ENCODE measurements at places on chromosomes 3 and 15.
A peak's percentile ranks its signal among the peaks of the same experiment; 100 is the strongest.

GRCh38 chr3:196288141-196288460 lies 575 bp upstream of the PCYT1A start:
- no peak for DNase-seq

DNA sequence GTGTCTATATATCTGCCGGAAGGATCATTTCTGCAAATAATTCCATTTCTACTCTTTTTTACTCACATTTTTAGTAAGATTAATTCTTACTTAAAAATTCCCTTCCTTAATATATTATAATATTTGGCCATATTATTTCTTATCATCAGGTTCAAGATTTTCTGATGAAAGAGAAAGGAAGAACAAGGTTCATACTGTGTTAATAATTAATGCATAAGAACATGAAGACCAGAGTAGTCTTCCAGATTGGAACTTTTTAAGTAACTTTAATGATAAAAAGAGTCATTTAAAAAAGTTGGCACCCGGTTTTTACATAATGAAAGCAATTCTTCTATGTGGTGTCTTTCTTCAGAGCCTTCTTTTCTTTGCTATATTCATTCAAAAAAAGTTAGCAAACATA lies 590 bp downstream of the ACKR4 start:
- no peak for DNase-seq

DNA sequence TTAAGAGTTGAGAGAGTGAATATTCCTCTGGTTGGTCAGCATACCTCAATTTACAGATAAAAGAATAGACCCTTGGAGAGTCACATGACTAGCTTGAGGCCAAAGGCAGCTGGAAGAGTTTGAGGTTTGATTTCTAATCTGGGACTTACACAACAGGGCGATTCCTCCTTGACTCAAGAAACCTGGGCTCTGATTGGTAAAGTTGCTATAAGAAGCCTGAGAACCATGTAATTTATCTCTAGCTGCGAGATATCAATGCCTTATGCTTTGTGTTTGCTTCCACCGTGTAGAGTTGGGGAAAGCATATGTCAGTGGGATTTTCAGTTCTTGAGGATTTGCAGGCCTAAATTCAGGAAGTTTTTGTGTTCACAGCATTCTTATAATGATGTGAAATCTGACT lies 206.0 kb downstream of the KLHL25 start:
- DNase-seq, result no peak

DNA sequence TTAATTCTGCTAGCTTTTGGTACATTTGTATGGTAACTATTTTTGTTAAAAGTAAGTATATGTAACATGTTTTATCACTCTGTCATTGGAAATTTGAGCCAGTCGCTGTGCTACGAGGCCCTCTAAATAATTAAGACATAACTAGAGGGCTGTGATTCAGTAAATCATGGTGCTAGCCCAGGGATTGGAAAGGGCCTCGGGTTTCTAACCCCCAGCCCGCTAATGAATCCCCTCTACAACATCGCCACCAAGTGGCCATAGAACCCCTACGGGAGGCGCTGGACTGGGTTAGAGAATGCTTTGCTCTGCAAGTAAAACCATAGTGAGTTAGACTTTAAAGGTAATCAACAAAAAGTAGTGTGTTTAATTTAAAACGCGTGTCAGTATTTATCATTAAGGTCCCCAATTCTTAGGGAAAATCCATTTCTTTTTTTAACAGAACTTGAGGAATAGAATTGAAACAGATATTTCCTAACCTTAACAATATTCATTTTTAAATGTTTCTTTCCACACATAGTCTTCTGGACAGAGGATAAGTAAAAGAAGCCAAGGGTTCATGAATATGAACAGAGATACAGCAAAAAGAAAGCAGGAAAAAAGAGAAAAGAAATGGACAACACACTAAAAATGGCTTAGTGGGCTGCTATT lies 744.7 kb downstream of the EPHA3 start:
- no peak for DNase-seq

GRCh38 chr3:115692887-115693524 lies 69.7 kb downstream of the GAP43 start:
- peak; percentile 32 for DNase-seq

- no peak for DNase-seq
Measured at GRCh38 chr15:74505837-74506514, 35.0 kb upstream of the ARID3B start.

GRCh38 chr15:94875550-94875949 lies 644.2 kb downstream of the MCTP2 start:
- no peak for DNase-seq

GRCh38 chr3:189985948-189986347 lies 134.7 kb downstream of the P3H2 start:
- no peak for DNase-seq

DNA sequence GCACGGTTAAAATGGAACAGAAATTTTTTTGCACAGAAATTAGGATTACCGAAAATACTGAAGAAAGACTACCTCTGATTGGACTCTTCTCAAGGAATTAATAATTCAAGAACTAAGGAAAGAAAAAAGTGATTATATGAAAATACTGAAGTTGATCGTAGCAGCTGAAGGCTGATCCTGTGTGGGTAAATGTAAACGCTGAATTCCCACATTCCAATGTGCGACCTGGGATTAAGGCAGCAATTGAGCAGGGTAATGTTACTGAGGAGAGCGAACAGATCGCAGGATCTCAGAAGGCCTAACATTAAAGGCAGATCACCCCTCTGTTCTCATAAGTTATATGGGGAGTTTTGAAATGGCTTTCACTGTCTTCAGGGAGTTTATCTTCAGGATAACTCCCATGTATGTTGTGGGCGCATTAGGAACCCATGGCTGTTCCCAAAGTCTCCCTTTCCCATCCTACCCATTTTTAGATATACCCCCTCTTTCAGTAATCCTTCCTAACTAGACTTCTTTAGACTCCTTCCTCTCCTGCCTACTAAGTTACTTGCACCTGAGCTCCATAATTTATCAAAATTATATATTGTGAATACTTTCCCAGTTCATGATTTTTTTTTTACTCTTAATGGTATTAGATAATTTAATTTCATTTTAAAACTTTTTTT lies 1.0 kb upstream of the UBL7 start:
- no peak for DNase-seq

GRCh38 chr3:127478922-127479321 lies 111.6 kb downstream of the TPRA1 start:
- no peak for DNase-seq

GRCh38 chr3:38533285-38533976 lies 37.3 kb downstream of the EXOG start:
- DNase-seq, result no peak

GRCh38 chr15:44501768-44502366 lies 35.1 kb upstream of the EIF3J start:
- DNase-seq, result no peak

DNA sequence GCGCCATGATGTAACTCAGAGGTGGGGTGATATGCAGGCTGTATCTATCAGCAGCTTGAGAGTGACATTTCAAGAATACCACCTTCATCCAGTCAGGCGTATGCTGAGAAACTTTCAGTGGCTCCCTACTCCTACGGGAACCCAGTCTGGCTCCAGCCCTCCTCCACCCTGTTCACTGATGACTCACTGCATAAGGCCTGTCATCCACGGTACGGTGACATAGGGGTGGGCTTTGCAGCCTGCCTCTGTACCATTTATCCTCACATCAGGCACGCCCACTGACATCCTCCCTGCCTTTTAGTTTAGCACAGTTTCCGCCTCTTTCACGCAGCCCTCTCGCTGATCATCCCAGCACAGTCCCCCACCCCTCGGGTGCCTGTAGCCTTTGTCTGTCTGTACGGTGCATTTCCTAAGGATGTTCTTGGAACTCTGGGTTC lies 11.7 kb downstream of the PXYLP1 start:
- DNase-seq, result peak; percentile 27

GRCh38 chr3:43023746-43024145 lies 44.6 kb downstream of the GASK1A start:
- DNase-seq, result no peak

DNA sequence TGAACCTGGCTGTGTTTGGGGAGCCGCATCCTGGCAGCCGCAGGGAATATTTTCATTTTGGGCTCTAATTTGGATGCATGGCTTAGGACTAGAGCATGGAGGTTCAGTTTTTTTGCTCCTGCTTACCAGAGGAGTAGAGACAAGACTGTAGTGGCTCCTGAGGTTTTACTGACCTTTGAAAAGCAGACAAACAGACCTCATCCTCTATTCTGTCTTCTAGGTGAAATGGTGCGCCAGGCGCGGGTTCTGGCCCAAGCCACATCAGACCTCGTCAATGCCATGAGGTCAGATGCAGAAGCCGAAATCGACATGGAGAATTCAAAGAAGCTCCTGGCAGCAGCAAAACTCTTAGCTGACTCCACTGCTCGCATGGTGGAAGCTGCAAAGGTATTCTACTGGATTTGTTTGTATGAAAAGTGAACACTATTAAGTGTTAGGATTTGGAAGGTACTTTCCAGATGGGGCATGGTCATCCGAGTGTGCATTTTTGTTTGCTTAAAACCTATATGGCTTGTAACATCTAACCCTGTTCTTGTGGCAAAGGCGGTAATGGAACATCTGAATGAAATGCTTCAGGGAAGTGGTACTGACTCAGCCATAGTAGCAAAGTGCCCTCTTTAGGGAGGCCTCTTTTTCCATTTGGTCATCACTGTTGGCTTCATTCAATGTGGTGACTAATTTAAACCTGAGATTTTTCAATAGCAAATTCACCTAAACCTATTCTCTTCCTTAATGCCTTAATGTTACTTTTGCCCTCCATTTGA lies 330.7 kb upstream of the TPM1 start:
- no peak for DNase-seq

DNA sequence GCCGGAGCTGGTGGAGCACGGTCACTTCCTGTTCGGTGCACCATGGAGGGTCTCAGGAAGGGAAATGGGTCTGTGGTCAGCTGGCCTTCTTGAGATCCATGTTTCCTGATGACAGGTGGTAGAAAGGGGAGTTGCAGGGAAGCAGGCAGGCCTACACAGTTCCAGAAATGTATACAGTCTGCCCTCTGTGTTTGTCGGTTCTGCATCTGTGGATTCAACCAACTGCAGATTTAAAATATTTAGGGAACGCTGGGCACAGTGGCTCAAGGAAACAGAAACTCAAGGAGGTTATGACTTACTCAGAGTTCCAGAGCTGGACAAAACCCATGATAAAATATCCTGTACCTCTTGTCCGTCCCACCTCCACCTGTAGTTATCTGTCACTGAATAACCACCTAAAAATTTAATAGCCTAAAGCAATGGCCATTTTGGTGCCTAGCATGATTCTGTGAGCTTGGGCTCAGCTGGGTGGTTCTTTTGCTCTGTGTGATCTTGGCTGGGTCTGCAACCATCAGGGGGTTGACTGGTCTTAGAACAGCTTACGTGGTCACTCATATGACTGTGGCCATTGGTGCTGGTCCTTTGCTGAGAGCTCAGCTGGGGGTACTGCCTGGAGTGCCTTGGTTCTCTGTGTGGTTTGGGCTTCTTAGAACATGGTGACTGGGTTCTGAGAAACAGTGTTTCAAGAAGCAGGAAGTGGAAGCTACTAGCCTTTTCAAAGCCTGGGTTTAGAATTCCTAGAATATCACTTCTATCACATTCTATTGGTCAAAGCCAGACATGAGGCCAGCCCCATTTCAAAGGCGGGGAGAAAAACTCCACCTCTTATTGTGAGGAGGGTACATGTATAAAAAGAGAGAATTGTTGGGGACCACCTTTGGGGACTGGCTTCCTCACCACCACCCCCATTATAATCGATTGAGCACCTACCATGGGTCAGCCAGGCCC lies 239.7 kb upstream of the BHLHE40 start:
- DNase-seq, result no peak

DNA sequence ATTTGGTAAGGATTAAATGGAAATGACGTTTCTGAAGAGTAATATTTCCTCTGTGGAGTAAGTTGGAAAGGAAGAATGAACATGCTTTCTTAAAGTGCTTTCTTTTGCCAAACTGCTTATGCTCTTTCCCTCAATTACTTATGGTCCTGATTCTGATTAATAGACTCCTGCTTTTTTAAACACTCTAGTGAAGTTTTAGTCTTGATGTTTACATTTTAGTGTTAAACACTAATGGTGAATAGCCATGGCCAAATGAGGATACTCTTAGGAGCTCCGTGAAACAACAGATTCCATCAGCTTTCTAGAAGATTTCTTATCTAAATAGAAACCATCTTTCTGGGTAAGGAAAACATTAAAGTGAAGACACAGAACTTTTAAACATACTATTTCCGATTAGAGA lies 117.6 kb downstream of the P3H2 start:
- no peak for DNase-seq

DNA sequence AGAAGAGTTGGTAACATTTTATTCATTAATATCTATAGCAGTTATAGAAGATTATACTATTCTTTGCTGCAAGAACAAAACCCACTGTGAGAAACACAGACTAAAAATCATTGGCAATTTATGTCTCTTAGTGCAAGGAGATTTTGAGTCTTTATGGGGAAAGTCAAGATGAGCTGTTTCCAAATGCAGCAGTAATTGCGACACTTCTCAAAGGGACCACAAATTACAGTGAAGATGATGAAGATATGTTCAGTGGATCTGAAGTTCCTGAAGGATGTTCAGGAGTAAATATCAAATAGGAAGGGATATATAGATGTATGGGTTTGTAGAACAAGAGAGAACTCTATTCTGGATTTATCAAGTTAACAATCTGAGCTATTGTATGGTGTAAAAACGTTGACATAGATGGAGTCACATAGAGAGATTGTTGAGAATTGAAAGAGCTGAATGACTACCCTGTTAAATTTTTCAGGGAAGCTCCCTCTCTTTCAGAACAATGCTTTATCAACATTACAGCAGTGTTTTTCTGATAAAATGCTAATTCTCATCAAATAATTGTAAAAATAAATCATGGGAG lies 71.8 kb downstream of the DTWD1 start:
- DNase-seq, result no peak

- DNase-seq, result no peak
Measured at GRCh38 chr3:32366638-32367397, 24.8 kb upstream of the CMTM7 start.

DNA sequence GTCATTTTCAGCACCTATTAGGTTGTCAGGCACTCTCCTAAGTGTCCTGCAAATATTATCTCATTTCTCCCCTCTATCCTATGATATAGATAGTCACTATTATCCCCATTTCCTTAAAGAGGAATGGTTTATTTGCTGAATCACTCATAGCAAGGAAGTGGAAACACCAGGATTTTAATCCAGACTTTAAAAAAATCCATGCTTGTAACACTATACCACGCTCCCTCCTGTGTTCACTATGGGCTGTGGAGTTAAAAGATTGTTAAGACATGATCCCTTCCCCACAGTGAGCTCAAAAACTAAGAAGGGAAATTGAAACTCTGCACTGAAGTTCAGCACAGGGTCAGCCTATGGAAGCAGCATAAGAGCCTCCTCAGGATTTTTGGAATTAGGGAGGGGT lies 60.2 kb downstream of the TMEM39A start:
- DNase-seq, result no peak

GRCh38 chr15:35725353-35725752 lies 179.4 kb upstream of the DPH6 start:
- no peak for DNase-seq

GRCh38 chr3:69740103-69741021 lies 1.1 kb downstream of the MITF start:
- no peak for DNase-seq

- DNase-seq, result no peak
Measured at GRCh38 chr3:189139611-189139940, 32.2 kb upstream of the TPRG1 start.
